ENCODE measurements at places on chromosomes 2 and 18.

- no peak for DNase-seq
These were observed 19.9 kb downstream of the CHMP3 start for GRCh38 chr2:86543335-86543734.

- DNase-seq, result no peak
These were observed 20.0 kb downstream of the SMC6 start for GRCh38 chr2:17733599-17733998.

DNA sequence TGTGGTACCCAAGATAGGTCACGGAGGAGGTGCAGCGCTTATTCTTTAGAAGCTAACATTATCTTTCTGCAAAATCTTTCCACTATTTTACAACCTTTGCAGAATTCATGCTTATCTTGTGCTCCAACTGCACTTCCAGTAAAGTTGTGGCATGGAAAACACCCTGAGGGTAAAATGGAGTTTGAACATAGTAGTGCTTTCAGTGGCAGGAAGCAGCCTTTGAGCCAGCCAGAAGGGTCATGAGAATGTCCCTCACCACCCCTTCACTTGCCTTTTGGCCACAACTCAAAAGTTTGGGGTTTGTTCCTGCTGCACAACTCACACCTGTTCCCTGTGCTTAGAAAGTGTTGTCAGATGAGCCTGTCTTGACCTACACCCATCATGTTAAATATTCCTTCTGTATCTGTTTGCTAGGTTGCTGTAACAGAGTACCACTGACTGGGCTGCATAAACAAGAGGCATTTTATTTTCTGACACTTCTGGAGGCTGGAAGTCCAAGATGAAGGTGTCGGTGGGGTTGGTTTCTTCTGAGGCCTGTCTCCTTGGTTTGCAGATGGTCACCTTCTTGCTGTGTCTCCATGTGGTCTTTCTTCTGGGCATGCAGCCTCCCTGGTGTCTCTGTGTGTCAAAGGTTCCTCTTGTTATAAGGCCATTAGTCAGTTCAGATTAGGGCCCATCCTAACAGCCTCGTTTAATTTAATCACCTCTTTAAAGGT, 194.1 kb downstream of the SMAD7 start:
- DNase-seq, result no peak

- DNase-seq, result no peak
These were observed 102.4 kb downstream of the CACNB4 start for GRCh38 chr2:151996243-151997003.

DNA sequence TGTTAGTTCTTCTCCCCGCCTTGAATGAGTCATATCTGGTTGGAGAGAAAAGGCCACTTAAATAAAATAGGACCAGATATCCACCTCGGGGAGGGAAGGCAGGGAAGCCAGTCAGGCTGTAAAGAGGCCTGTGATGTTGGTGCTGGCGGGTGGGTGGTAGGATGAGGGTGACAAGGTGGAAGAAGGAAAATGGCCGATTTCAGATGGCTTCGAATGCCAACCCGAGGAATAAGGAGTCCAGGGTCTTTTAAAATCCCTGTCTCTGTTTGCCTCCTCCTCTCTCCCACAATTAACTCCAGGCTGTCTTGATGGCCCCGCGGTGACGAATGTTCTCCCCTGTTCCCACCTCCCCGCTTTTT, 41.5 kb downstream of the CELF4 start:
- DNase-seq, result no peak

DNA sequence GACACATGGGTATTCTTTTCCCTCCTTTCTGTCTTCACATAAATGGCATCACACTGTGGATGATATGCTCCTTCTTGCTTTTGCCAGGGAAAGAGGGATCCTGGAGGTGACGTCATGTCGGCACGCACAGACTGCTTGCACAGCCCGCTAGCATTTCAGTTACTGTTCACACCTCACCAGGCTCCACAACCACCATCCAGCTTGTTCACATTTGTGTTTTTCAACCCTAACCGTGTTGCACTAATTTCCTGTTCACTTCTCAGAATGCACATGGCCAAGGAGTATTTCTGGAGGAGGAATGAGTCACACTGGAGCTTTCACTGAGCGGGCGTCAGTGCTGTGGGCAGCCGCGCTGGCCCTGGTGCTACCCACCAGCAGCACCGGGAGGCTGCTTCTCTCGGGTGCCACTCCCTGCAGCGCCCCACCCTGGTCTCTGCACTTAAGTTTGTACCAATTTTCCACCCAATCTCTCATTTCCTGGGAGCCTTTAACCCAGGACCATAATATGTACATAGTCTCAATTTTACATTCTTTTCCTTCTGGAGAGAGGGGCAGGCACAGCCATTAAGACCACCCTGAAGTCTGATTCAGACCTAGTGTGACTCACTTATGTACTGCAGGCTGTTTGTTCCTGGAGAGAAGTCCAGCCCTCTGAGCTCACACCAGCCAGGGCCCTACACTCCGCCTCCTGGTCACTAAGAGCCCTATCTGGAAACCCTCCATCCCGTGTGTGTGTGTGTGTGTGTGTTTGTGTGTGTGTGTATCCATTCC, 65.1 kb downstream of the MBP start:
- no peak for DNase-seq

DNA sequence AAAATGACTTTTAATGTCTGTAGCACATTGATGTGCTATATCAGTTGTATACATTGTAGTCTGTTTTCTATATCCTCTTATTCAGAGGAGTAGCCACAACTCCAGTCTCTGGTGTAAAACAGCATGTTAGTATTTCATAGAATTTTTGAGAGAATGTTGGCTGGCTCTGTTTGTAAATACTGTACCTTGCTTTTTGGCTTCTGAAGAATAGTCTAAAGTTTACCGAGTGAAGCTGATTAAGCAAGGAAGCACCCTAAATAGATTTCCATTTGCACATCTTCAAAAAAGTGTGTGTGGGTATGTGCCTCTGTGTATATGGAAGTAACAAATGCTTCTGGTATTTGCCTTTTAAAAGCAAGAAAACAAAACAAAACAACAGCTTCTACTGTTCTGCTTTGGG, 50.5 kb downstream of the MAP4K4 start:
- no peak for DNase-seq

DNA sequence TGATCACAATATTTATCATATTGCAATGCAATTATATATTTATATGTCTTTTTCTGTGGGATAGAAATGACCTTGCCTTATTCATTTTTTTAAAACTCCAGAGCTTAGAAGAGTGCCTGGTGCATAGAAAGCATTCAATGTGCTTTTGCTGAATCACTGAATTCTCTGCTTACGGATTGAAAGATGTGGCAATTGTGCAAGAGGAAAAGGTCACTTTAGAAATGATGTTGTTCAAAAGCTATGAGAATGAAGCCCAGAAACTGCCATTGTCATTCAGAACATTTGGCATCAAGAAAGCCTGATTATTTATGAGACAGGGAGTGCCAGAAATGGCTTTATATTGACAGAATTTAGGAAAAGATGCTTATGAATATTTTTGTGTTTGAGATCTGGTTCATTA, 678.6 kb upstream of the CDH2 start:
- no peak for DNase-seq
